Forelimb muscle (tissue), 1 donor: ENCODE measurements at places on chromosomes 4 and X. TPM values are rescaled to one million over a fixed set of nuclear protein-coding genes. Genes with fewer than 3 reads are reported as not detected.

- no peak for DNase-seq
These were observed 904.8 kb downstream of the PDHA2 start for GRCh38 chr4:96744676-96745075.

FDCSP gene
- 1.5 TPM for polyA plus RNA-seq

GRCh38 chr4:20576861-20577260 lies 123.4 kb upstream of the PACRGL start:
- no peak for DNase-seq

DNA sequence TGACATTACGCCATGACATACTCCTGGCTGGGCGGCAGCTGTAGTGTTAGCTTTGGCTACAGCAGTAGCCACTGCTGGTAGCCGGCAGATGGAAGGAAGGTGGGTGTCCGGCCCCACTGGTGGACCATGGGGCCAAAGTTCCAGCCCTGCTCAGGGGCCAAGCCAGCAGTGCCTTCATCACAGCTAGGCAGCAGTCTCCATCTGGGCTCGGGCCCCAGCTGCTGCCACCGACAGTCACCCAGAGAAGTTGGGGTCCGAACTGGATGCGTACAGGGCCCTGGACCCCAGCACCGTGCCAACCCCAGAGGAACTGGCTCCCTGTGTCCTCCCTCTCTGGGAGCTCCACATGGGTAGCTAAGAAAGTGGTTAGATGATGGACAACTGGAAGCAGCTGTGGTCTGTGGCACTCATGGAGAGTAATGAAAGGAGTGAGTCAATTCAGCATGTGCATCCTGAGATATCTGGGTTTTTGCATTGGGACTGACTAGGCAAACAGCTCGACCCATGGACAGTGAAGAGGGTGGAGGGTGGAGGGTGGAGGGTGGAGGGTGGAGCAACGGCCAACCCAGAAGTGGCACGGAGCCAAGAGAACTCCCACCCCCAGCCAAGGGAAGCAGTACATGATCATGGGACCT lies 366.6 kb upstream of the GRIA3 start:
- no peak for DNase-seq

RXFP1 gene
- polyA plus RNA-seq = 0.18 TPM

- DNase-seq = no peak
These were observed 752 bp upstream of the FGF5 start for GRCh38 chr4:80265571-80266252.

DNA sequence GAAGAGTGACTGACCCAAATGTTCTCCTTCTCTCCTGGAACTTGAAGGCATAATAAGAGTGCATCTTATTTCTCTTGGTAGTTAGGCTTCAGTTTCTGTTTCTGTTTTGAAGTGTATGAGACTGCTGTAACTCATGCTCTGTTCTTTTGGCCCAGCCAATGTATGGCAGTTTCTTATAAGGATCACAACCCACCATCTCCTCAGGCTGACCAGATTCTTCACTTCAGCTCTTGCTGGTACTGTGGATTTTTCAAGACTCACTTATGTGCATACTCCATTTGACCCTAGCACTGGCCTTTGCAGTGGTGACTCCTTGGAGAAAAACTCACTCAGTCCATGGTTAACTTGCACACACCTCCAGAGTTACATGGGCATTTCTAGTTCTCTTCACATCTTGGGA lies 9.6 kb upstream of the YTHDC1 start:
- DNase-seq = no peak

FOXR2 gene
- not detected for polyA plus RNA-seq

RPL39 gene
- polyA plus RNA-seq = 3,298 TPM
